C1 segment of cervical spinal cord (tissue), 14 donors: ENCODE measurements at places on chromosomes 1 and 21.

GRCh38 chr1:55124470-55124869, 85.1 kb downstream of the PCSK9 start:
- DNase-seq: no peak

DNA sequence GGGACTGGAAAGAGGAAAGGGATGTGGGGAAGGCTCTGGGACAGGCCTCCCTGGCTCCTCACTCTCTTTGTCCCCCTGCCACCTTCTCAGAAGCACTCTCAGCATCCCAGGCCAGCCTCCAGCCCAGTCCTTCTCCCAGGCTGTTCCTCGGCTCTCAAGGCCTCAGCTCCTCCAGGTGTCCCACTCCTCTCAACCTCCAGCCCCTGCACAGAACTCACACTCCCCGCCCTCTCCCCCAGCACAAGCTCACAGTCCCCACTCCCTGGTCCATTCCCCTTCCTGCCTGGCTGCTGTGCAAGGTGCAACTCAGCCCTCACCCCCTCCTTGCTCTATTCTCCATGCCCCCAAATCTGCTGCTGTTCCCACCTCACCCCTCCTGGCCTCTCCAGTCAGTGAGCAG, 185.0 kb downstream of the HIVEP3 start:
- no peak for DNase-seq

DNA sequence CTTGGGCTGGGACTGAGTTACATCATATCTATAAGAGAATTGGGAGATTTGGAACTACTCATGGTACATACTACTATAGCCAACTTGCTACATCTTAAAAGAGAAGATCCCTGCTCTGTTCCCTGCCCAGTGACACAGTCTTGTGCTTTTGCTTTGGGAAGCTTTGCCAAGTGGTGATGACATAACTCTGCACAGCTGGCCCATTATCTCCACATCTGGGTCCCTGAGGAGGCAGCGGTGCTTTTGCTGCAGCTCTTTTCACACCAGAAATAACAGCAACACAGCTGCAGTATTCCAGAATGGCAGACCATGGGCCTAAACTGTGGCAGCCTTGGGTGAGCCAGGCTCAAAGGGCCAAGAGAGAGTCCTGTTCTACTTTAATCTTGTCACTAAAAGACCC, 296.0 kb downstream of the HHAT start:
- DNase-seq: no peak

GRCh38 chr1:113281550-113281949, 108.8 kb upstream of the MAGI3 start:
- no peak for DNase-seq

DNA sequence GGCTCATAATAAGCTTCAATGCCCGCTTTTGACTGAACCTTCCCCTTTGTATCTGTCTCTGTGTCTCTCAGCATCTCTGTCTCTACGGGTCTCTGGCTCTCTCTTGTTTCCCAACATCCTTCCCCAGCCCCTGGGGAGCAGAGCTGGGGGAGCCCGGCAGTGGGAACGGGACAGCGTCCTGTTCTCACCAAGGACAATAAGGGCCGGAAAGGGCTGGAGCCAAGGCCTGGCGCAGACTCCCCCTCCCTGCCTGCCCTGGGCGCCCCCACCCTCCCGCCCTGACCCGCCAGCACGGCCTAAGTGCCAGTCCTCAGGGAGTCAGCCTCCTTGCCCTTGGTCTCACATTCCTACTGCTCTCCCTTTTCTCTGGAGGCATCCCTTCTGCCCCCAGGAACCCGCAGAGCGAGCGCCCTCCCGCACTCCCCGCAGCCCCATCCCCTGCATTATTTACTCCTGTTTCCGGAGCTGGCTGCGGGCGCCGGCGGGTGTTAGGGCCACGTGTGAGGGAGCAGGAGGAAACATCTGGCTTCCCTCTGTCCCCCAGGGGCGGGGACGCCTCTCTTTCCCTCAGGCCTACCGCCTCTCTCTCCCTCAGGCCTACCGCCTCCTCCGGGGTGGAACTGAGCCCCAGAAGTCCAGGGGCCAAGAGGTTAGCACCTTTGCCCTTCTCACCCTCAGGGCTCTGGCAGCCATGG, 6.5 kb downstream of the KRTCAP2 start:
- DNase-seq: no peak

DNA sequence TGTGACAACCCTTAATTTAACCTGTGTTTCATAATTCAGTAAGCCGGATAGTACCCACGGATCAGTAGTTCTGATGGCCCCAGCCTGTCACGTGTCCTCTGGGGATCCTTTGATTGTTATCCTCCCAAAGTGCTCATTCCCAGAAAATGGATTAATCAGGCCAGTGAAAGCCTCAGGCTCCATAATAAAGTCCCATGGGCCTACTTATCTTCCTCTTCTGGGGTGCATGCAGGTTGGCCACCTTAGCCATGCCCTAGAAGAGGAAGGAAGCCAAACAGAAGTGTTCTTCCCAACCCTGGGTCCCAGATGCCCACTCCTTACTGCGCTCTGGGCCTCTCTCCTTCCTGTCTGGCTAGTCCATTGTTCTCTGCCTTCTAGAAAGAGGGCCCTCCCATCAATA, 146.1 kb downstream of the EDEM3 start:
- DNase-seq: no peak

- no peak for DNase-seq
Measured at GRCh38 chr1:177343445-177343844, 172.7 kb downstream of the BRINP2 start.

- no peak for DNase-seq
Measured at GRCh38 chr1:212037900-212038299, 2.4 kb downstream of the DTL start.

DNA sequence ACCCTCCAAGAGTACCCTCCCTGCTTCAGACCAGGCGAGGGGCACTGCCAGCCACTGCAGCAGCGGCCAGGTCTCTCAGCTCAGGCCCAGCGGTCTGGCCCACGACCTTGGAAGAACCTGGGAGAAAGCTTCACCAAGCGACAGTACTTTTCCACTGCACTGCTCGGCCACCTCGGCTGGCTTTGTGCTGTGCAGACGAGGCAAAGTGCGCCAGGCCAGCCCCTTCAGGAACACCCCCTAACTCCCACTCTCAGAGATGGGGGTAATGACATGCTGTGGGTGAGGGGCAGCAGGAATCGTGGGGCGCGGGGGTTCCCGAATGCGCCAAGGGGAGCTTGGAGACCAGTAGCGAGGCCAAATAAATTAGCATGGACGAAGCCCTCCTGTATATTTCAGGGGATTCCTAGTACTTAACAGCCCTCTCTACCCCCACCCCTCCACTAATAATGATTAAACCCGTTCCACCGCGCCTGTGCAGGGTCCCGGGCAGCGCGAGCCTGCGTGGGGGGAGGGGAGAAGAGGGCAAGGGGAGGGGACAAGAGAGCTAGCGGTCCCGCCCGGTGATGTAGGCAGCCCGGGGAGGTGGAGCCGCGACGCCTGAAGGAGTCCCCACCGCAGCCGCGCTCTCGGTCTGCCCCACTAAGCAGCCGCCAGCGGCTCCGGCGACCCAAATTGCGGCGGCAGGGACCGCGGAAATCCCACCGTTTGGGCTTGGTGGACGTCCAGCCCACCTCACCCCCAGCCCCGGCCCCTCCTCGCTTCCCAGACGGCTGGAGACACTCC, at the start of gene FAM43B:
TSS of gene FAM43B (plus strand) at position 629 of the 783 bp plus-strand sequence. CDS start 401 bp downstream, outside the sequence.
- DNase-seq: no peak

DNA sequence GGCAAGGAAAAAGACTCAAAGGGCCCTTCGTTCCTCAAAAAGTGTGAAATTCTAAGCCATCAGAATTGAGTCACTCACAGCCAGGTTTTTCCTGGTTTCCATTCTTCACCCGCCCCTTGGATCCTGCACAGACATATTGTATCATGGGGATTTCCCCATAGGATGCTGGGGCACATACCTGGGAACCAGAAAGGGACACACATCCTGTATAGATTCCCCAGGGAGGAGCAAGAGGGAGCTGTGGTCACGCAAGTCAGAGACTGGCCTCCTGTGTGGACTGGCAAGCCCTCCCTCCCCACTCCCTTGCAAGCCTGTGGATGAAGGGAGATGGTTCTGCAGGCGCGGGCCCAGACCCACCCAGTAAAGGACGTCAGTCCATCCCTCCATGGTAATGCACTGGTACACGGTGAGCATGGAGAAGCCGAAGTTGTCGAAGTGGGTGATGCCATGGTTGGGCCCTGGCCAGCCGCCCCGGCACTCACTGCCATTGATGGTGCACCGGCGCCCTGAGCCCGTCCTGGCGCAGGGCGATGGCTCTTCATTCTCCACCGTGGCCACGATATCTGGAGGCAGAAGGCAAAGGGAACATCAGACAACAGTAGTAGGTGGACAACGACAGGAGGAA, 23.2 kb downstream of the CACNA1S start:
- no peak for DNase-seq

- no peak for DNase-seq
Measured at GRCh38 chr1:156439036-156439776, 61.4 kb downstream of the MEF2D start.

DNA sequence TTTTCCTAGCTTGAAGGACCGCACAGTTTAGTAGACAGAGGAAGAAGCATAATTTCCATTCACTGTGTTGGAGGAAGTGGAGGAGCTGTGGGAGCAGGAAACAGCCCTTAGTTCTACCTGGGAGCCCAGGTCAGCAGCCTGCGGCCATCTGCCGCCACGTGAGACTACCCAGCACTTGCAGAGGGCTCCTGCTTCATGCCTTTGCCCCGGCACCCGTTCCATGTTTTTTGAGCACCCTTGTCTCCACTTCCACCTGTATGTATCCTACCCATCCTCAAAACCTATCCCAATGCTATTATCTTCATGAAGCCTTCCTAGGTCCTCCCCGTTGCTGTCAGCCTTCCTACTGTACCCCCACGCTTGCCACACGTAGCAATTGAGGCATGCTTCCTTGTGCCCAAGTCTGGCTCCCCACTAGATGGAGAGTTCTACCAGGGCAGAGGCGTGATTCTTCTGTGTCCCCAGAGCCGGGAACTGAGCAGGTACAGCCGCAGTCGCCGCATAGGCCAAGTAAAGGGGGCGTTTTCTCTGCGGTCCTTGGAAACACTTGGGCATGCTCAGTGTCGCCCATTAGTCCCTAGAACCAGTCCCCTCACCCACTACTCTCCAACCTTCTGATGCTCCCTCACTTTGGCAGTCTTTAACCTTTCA, 1.9 kb downstream of the SLC6A9 start:
- no peak for DNase-seq
